Hematopoietic multipotent progenitor cell treated with erythropoietin and hydrocortisone succinate and interleukin-3 and kit ligand, for 17 days (in vitro differentiated cells): ENCODE measurements at places on chromosomes 12 and 14.

- no peak for DNase-seq
These were observed 25.1 kb downstream of the LRTM2 start for GRCh38 chr12:1845427-1845826.

- no peak for DNase-seq
These were observed 153.2 kb downstream of the SMOC1 start for GRCh38 chr14:70032447-70032846.

DNA sequence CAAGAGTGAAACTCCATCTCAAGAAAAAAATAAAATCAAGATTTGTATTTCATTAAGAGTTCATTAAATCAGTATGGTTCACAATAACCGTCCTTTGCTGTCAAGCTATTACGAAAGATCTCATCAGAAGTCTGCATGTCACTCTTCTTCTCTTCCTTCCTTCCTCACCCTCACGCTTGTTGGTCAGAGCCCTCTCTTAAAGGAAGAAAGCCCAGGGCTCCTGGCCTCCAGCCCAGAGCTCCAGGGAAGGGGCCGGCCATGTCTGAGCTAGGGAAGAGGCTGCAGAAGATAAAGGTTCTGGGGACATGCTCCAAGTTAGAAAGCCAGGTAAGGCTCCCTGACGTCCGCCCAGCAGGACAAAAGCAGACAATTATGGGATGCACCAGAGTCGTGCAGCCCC lies 43.1 kb upstream of the DLK1 start:
- no peak for DNase-seq

GRCh38 chr12:23534196-23534595 lies 415.3 kb downstream of the SOX5 start:
- no peak for DNase-seq

DNA sequence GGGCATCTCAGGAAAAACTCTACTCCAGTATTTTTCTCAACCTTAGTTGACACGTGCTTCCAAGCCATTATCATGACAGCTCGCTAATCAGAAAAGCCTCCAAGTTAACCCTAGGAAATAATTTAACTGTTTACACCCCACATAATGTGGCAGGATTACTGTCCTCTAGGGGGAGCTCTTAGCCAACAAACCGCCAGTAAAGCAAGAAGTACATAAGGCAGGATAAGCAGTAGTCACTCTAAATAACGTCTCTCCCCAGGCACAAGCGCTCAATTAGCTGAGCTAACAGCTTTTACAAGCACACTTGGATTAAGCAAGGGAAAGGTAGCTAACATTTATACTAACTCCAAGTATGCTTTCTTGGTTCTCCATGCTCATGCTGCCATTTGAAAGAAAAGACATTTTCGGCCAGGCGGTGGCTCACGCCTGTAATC lies 22.8 kb downstream of the APOBEC1 start:
- DNase-seq, result peak; percentile 59

DNA sequence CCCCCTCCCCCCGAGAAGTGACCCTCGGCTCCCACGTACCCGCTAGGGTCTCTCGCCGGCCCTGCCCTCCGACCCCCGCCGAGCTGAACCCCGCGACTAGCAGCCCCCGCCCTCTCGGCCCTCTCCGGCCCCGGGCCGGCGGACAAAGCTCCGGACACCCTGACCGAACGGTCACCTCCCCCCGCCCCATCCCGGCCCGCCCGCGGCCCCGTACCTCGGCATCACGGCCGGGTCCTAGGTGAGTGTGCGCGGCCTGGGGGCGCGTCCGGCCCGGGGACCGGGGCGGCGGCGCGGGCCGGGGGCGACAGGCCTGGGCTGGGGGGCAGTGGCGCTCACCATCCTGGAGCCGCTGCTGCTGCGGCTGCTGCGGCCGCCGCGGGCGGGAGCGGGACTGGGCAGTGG lies at the start of gene FIGNL2:
Gene FIGNL2 (minus strand): TSS at position 393 of the 402 bp plus-strand sequence. CDS start 26,305 bp downstream, outside the sequence.
- DNase-seq, result no peak

DNA sequence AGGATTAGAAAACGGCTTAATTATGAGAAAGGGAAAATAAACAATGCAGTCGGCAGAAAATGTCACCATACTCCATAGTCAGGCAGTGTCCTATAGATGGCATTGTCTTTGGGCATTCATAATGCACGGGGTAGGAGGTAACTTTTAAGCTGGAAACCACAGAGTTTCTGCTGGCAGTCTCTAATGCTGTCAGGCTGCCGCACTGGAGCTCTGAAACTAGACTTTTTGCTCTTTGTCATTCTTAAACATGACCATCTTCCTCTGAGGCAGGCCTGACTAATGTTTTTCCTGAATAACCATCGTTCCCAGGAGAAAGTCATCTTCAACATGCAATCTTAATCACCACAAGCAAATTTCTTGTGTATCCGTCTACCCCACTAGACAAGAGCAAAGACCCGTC lies 108.8 kb downstream of the ETNK1 start:
- no peak for DNase-seq

- no peak for DNase-seq
These were observed 30.4 kb upstream of the PLEKHG6 start for GRCh38 chr12:6280053-6280469.

GRCh38 chr12:14239935-14240872 lies 125.3 kb upstream of the ATF7IP start:
- no peak for DNase-seq

DNA sequence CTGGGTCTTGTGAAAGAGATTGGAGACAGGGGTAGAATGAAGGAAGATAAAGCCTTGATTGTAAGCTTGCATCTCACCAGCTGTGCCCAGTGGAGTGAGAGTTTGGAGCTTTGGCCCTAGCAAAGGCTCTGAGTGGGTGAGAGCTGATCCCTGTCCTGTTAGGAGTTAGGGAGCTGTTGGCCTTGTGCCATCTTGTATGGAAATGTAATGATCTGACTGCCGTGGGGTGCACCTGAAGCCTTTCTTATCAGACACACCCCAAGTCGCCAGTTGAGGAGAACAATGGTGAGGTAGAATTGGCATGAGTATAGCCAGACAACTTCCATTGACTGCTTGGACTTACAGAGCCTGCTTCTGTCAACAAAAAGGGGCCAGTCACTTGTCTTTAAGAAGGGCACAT lies 130.1 kb downstream of the PRKCH start:
- DNase-seq, result no peak

DNA sequence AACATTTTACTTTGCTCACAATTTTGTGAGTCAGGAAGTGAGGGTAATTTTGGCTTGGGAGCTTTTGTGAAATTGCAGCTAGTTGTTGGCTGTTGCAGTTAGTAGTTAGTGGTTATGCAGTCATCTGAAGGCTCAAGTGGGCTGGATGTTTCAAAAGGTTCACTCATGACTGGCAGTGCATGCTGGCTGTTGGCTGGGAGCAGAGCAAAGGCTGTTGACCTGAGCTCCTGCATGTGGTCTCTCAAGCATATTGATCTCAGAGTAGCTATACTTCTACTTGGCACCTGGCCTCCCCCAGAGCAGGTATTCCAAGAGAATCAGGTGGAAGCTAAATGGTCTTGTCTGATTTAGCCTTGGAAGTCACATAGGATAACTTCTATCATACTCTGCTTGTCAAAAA lies 414.1 kb upstream of the STXBP6 start:
- no peak for DNase-seq

DNA sequence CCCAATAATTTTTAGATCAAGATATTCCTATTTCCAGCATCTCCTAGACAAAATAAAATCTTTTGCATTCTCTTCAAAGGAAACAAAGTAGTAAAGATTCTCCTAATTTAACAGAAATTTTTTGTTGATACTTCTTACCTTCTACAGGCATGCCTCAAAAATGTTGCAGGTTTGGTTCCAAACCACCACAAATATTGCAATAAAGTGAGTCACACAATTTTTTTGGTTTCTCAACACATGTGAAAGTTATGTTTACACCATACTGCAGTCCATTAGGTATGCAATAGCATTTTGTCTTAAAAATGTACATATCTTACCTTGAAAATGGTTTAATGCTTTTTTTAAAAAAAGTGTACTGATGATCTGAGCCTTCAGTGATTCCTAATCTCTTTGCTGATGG lies 65.6 kb upstream of the USP15 start:
- DNase-seq, result no peak

DNA sequence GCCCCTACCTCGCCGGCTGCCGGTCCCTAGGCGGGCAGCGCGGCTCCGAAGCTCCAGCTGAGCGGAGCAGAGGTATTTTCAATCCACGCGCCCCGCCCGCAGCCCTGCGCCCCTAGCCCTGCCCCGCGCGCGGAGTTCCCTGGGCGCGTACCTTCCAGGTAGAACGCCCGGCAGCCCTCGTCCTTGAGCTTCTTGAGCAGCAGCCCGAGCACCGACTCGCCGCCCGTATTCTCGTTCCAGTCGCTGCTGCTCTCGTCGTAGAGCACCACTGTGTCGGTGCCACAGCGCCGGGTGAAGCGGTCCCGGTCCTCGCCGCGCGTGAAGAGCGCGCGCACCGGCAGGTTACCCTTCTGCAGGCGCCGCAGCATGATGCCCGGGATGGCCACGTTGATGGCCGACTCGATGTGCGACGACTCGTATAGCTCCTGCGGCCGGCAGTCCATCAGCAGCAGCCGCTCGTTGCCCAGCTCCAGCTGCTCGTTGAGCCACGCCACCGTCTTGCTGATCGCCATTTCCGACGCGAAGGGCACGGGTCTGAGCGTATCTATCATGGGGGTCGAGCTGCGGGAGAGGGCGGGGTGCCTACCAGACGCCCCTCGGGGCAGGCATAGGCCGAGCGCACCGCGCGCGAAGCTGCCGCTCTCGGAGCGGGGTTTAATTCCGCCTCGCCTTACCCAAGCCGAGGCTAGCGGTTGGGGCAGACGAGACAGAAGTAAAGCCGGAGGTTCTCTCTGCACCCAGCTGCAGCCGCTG lies 636 bp downstream of the DUSP6 start:
- no peak for DNase-seq

DNA sequence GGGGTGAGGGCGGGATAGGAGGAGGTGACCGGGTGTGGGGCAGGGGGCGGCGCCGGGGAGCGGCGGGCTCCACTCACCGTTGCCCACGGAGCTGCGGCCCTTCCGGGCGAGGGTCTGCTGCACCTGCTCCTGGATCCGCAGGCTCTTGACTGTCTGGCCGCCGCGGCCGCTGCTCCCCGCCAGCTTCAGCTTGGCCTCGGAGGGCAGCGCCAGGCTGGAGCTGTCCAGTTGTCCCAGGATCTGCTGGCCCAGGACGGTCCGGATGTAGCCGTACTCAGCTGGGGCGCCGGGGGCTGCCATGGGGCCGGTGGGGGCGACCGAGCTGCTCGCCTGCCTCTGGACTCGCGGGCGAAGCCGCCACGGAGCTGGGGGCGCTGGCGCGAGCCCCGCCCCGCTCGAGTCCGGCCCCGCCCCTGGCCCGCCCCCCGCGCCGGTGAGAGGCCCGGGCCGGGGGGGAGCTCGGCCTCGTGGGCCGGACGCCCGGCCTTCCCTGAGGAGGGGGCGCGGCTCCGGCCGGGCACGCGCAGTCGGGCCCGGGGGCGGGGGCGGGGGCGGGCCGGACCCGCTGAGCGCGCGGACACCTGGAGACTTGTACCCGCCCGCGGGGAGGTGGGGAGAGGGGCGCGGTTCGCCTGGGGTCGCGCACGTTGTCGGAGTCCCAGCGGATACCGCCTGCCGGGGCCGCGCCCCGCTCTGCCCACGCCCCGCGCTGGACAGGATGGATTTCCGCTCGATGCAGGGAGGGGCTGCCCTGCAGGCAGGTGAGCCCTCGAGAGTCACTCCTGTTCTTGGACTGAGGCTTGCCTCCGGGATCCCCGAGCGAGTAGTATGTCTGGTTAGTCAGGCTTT lies at the start of gene PKP2:
Gene PKP2 (minus strand): TSS at position 346 of the 849 bp plus-strand sequence. CDS start 46 bp downstream, at position 300.
- no peak for DNase-seq

DNA sequence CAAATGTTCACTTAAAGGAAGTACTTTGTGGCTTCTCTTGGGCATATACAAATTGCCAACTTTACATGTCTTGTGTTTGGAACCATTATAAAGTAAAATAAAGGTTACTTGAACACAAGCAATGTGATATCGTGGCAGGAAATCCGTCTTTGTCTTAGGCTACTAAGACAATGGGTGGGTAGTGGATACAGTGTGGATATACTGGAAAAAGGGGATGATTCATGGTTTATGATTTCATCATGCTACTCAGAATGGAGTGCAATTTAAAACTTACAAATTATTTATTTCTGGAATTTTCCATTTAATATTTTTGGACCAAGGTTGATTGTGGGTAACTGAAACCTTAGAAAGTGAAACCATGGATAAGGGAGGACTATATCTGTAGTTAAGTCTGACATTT lies 48.4 kb downstream of the MYRFL start:
- DNase-seq, result no peak

DNA sequence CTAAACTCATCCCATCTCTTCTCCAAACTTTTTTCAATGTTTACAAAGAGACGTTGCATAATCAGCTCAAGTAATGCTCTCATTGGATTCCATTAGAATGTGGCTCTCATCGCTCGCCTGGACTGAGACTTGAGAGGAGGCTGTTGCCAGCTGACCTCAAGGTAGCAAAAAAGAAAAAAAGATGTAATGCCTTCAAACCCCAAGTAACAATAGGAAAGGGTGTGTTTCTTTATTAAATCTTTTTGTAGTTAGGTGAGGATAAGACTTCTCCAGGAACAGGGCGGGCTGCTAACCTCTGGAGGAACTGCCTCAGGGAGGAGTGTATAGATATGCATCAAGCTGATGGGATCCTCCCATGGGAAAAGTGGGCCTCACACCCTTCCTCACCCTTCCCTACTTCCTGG lies 956 bp upstream of the PTHLH start:
- DNase-seq, result no peak

- no peak for DNase-seq
These were observed 419 bp upstream of the ATXN7L3B start for GRCh38 chr12:74537126-74537706.

- no peak for DNase-seq
These were observed 125.2 kb downstream of the SLC25A47 start for GRCh38 chr14:100448376-100448775.

GRCh38 chr12:112468046-112468445 lies 49.3 kb downstream of the PTPN11 start:
- DNase-seq, result no peak

DNA sequence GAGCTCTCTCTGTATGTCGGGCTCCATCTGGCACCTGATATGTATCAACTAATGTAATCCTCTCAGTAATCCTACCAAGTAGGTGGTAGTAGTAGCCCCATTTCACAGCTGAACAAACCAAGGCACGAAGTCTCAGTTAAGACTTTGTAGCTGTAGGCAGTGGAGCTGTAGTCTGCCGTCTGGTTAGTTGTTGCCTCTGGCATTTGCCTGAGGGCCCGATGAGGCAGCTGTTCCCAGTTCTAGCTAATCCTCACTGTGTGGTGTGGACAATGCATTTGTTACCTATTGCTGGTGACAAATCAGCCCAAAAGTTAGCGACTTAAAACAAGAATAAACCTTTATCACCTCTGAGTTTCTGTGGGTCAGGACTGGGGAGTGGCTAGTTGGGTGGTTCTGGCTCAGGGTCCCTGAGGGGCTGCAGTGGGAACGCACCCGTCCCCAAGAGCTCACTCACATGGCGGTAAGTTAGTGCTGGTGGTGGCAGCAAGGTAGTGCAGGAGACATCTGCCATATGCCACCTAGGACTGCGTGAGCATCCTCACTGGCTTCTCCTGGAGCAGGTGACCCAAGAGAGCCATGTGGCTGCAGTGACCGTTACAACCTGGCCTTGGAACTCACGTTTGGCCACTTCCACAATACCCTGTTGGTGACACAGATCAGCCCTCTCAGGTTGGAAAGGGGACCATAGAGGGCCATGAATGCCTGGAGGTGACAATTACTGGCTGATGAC lies 5.6 kb downstream of the AACS start:
- DNase-seq, result no peak
